ENCODE measurements at places on chromosomes 5 and 9. TPM values are rescaled to one million over a fixed set of nuclear protein-coding genes. Genes with fewer than 3 reads are reported as not detected.

The DAPK1 gene
- 0.29 TPM for total RNA-seq

The HACD4 gene
- total RNA-seq: 13.3 TPM

DNA sequence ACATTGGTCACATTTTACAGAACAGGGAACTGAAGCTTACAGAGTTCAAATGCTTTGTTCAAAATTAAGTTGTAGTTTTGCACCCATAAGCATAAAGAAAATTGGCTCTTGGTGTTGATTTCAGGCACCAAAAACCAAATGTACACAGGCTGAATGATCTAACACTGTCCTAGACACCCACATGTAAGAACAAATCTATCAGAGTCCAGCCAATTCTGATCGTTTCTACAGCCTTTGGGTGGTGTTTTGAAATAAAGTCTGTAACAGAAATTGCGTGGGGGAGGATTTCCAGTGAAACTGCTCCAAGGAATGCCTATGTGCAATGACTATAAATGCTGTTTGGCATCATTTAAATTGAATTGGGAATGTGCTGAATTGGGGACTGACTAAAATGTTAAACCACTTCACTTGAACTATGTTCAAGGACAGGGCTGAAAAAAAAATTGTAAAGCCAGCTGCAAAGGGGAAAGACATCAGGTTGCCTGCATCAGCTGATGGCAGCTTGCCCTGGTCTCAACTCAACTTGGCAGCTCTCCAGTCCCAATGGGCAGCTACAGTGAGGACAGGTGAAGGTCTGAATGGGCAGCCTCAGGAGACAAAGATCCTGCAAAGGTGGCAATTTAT, 92.2 kb upstream of the TRPC7 start:
- no peak for DNase-seq

GRCh38 chr5:125153231-125153630, 406.8 kb upstream of the ZNF608 start:
- no peak for DNase-seq

DNA sequence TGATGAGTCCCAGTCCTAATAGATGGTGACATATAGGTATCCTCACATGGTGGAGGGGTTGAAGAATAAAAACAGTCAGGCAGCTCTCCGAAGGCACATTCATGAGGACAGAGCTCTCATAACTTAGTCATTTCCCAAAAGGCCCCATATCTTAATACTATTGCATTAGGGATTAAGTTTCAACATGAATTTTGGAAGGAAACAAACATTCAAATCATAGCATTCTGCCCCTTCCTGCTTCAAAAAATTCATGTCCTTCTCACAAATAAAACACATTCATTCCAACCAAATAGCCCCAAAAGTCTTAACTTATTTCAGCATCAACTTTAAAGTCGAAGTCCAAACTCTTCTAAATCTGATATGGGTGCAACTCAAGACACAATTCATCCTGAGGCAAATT, 277.2 kb upstream of the NR4A3 start:
- no peak for DNase-seq

GRCh38 chr5:146920351-146920881, 41.9 kb upstream of the PPP2R2B start:
- DNase-seq: no peak

DNA sequence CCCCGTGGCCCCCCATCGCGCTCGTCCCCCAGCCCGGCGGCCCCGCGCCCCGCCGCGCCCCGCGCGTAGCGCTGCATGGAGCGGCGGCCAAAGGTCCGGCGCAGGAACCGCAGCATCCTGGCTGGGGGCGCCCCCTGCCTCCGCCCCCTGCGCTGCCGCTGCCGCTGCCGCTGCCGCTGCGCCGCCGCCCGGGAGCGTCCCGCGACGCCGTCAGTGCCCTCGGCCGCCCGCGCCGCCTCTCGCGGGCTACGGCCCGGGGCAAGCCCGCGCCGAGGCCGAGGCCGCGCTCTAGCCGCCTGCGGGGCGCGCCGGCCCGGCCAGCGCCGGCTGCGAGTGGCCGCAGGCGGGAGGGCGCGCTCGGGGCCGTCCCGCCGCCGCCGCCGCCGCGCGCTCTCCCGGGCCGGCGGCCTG, 523 bp downstream of the EPB41L4B start:
- DNase-seq: no peak

DNA sequence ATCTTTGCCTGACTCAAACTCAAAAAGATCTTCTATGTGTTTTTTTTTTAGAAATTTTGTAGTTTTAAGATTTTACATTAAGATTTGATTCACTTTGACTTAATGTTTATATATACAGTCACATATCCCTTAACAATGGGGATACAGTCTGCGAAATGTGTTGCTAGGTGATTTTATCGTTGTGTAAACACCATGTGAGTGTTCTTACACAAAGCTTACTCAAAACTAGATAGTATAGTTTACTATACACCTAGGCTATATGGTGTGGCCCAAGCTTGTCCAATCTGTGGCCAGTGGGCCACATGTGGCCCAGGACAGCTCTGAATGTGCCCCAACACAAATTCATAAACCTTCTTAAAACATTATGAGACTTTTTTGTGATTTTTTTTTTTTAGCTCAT, 131.9 kb downstream of the CWC27 start:
- DNase-seq: no peak

GRCh38 chr5:127517110-127517479, 345 bp upstream of the PRRC1 start:
- no peak for DNase-seq

- DNase-seq: no peak
Observed at GRCh38 chr5:55591686-55592085, 56.9 kb upstream of the PLPP1 start.

- DNase-seq: no peak
Observed at GRCh38 chr5:61603211-61603908, 271.3 kb downstream of the ZSWIM6 start.

GRCh38 chr5:167870055-167870454, 421.4 kb upstream of the WWC1 start:
- DNase-seq: no peak

All from activated CD8-positive, alpha-beta T cell treated with anti-CD3 and anti-CD28 coated beads, Interleukin-2, amount 10 ng/mL, durations not matched to agents 7 days and 5 days (primary cell).